HCEC 1CT (cell line): ENCODE measurements at places on chromosomes 5 and 9.
A peak's percentile ranks its signal among the peaks of the same experiment; 100 is the strongest.

DNA sequence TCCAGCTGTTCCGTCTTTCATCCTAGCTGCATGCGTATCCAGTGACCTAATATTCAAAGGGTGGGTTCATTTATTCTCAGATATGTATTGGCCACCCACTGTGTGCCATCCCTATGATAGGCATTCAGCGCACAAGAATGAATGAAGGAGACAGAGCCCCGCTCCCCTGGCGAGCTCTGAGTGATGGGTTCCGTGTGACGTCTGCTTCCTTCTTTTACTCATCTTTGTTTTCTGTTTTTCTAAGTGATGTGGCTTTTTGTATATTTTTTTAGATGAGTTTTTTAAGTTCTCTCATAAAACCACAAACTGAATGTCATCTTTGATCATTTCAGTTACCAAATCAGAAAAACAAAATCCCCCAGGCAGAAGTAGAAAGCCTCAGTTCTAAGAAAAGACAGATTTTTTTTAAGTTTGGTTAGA, 168.3 kb upstream of the OTULINL start:
- no peak for DNase-seq

DNA sequence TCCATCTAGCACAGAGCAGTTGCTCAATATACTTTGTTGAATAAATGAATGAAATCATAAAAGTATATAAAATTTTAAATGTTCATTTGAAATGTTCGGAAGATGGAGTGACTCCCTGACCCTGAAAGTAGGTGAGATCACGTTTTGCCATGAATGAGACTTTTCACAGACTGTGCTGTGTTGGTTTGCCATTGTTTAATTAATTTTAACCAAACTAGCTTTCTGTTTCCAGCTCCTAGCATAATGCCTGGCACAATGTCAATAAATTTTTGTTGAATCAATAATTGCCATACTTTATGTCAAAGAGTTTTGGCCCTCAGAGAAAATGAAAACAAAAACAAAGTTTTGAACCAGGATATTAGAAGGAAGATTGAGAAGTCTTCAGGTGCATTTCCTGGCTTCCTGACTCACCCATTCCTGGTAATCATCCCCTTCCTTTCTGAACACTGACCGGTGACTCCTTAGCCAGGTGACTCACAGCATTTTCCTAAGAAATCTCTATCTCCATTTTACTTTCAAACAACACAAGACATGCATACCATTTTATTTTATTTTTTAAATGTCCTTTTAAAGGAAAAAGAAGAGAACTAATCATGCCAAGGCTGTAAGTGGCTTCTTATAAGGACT, 15.1 kb downstream of the SLC28A3 start:
- peak; percentile 21 for DNase-seq

DNA sequence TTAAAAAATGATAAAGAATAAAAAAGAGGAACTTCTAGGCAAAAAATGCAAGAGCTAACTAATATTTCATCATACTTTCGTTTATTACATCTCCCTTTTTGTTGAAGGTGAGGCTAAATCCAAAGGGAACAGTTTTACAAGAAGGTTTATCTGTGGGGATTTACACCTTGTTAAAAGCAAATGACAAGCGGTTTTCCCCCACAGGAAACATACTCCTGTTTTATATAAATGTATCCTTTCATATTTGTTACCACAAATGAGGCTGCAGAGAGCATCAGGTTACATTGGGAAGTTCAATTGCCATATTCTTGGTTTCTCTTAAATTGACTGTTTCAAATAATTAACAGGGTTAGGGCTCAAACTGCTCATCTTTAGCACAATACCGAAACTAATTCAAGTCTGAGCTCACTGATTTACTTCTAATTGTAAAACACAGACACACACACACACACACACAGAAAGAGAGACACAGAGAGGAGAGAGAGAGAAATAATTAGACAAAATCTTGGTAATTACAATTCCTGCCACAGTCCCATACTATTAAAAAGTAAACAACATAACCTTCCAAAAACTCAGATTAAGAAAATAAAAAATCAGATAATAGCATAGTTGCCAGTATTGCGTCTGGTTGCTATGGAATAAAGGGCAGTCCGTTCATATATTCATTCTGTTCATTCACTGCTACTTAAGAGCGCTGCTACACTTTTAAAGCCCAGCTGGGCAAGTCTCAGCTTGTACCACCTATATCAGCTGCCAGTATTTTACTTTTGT, 17.1 kb downstream of the RFX3 start:
- no peak for DNase-seq

GRCh38 chr5:109701792-109702191, 12.1 kb downstream of the MAN2A1 start:
- no peak for DNase-seq

DNA sequence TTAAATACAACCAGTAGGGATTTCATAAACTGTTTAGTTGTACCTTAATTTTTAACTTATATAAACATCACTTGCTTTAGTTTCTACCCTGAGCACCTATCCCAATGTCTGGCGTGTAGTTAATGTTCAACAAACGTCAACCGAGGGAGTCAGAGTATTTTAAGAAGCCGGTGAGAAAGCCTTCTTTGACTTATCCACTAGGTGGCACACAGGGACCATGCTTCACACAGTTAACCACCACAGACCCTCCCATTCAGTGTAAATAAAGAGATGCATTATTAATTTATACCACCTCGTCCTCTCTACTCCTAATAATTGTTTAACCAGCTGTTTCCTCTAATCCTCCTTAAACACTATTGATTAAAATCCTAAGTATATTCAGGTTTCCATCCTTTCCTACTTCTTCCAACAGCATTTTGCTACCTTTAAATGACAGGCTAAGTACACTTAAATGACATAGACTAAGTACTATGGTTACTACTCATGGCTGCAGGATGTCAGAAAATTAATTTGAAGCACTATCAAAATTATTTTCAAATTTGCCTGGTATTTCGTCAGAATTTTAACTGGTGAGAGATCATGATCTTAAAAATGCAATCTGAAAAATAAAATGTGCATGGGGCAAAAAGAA, 2.3 kb downstream of the HAPLN1 start:
- peak; percentile 69 for DNase-seq

DNA sequence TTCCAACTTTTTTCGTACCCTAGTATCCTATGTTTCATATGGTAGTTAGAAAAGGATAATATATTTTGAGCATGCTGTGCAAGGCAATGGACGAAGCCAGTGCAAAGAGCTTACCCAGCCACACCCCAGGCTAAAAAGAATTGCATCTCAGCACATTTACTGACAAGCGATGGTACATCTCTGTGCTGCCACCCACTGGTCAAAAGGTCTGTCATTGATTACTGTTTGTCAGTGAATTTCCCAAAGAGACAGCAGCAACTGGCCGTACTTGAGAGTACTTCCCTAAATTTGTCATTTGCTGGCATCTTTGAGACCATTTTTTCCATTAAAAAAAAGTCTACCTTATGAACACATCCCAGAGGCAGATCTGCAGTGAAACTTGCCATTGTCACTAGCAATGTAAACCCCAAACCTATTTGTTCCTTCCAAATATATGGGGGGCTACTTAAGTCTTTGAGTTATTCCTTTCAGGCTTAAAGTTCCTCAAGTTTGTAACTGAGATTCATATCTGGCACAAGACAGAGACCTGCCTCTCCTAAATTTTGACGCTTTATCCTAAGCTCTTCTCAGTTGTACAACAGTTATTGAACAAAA, 184.3 kb downstream of the CTNND2 start:
- DNase-seq, result no peak

DNA sequence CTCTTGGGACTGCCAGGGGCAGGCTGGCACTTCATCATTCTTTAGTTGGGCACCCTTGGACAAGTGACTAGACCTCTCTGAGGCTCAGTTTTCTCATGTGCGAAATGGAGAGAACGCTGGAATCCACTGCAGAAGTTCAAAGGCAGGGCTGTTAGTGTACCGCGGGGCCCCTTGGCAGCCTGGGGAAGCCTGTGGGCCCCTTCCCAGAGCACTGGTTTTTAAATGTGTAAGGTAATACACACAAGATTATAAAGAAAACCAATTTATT, 209.5 kb upstream of the MVB12B start:
- DNase-seq, result no peak

- DNase-seq, result no peak
These were observed 41.9 kb upstream of the FUBP3 start for GRCh38 chr9:130537346-130538050.

DNA sequence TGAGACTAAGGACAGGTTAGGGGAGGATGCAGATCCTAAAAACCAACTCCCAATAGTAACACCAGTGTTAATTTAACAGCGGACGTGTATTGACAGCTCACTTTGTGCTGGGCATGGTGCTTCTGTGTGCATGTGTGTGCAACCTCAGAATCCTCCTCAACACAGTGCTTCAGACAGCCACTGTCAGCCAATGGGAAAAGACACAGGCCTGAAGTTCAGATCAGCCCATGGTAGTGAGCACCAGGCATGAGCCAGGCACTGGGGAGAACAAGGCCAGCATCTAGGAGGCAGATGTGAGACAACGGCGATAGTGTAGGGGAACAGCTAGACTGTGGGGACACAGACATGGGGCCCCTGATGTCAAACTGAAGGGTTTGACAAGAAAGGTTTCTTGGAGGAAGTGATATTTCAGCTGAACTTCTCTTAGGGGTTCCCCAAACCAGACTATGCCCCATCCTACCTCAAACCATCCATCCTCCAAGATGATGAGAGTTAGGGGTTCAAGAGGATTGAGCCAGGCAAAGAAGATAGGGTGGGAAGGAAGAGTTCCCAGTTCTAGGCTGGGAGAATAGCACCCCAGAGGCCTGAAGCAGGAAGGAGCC, 71.5 kb upstream of the PSD2 start:
- no peak for DNase-seq

DNA sequence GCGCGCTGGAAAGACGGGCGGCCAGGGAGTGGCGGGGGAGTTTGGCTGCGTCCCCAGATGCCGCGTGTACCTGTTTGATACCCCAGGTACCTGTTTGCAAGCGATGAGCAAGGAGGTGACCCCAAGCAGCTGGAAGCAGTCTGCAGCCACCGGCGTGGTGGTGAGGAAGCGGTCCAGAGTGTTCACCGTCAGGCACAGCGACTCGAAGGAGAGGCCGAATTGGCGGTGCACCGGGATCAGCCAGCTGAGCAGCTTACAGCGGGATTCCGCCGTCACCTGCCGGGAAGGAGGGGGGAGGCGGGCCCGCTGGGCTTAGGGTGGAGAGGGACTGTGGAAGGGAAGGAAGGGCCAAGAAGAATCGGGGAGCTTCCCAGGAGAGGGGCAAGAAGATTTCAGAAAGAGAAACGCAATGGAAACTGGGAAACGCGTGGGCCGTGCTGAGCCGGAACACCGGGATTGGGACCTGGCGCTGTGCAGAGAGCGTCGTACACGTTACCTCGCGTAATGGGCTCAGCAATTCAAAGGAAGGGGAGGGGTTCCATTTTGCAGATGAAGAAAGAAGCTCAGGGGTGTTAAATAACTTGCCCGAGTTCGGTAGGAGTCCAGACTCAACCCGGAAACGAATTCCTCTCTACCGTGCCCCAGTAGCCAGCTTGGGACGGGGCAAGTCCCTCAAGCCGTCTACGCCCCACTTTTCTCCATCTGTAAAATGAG, 980 bp downstream of the CCNO start:
- no peak for DNase-seq

- DNase-seq, result peak; percentile 62
These were observed 727 bp downstream of the SMAD5 start for GRCh38 chr5:136133222-136133921.

GRCh38 chr5:73928476-73929070, 302.6 kb downstream of the ARHGEF28 start:
- no peak for DNase-seq

GRCh38 chr5:16034319-16035001, 145.1 kb downstream of the MARCHF11 start:
- no peak for DNase-seq

- peak; percentile 74 for DNase-seq
These were observed 142.1 kb downstream of the LIFR start for GRCh38 chr5:38414348-38414747.

GRCh38 chr5:153678617-153679329, 188.3 kb downstream of the GRIA1 start:
- no peak for DNase-seq

GRCh38 chr5:154428208-154428607, 17.6 kb upstream of the SAP30L start:
- DNase-seq, result no peak

DNA sequence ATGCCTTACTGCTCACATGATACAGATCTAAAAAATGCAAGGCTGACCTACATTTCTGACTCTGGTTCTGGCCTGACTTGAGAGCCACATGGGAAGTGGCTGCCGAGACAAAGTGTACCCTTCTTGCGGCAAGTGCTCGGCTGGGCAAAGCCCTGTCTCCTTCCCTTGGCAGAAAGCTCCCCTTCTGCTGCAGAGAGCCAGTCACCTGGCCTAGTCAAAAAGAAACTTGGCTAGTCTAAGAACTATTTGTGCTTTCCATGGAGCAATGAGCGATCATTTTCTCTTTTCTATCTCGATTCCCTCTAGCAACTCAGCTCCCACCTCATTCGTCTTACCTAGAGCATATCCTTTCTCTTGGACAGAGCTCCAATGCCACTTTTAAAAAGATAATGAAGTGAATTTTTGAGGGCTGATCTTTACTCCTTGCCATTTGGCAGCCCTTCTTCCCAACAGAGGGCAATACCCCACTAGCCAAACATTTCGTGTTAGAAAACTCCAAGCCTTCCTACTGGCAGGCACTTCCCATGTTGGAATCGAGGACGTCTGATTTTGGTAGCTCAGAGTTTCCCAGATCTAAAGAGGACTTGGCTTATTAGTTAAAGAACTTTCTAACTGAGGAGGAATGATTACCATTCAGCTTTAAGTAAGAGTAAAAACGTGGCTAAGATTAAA, 108.1 kb upstream of the PRRC1 start:
- DNase-seq, result no peak

GRCh38 chr9:14423815-14424261, 109.9 kb upstream of the NFIB start:
- peak; percentile 51 for DNase-seq

GRCh38 chr5:123035360-123035917, 1.1 kb downstream of the PPIC start:
- no peak for DNase-seq

DNA sequence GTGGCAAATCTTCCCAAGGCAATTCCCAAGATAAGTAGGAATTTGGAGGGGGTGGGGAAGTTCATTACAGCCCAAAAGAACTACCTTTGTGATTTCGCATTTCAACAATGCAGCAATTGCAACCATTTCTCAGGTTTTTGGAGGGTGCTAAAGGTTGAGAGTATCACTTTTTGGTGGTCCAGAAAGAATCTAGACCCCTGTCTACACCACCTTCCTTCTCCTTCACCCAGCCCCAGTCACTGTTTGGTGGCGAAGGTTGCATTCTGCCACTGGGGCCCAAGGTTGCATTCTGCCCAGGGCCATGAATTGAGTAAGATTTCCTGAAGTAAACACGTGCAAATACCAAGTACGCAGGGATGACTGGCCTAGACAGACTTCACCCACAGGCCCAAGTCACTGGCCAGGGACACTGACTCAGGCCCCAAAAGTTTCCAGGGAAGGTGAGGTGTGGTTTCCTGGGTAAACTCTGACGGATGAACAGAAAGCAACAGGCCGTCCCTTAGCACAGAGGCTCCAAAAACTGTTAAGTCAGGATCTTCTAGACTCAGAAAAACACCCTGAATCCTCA, 5.7 kb downstream of the PDE6A start:
- peak; percentile 79 for DNase-seq
